ENCODE measurements at places on chromosomes 3 and 15.

DNA sequence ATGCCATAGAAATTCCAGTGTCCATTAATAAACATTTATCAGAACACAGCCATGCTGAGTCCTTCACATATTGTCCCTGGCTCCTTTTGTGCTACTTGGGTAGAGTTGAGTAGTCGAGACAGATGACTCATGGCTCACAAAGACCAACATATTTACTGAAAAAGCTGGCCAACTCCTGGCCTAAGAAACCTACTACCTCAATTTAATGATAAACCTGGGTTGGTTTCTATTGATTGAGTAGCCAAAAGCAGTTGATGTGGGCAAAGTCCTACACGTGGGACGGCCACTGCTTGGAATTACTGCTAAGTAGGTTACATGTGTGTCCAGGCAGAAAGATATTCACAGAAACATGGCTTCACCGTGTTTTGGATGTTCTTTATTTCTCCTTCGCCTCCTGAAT lies 402.2 kb downstream of the NR2F2 start:
- ATAC-seq, result no peak

- no peak for ATAC-seq
These were observed 27.8 kb upstream of the FLNB start for GRCh38 chr3:57980416-57980815.

GRCh38 chr3:122076491-122077292 lies 21.5 kb downstream of the CD86 start:
- ATAC-seq, result no peak

GRCh38 chr3:123287051-123287961 lies 85.6 kb downstream of the SEC22A start:
- ATAC-seq, result no peak

DNA sequence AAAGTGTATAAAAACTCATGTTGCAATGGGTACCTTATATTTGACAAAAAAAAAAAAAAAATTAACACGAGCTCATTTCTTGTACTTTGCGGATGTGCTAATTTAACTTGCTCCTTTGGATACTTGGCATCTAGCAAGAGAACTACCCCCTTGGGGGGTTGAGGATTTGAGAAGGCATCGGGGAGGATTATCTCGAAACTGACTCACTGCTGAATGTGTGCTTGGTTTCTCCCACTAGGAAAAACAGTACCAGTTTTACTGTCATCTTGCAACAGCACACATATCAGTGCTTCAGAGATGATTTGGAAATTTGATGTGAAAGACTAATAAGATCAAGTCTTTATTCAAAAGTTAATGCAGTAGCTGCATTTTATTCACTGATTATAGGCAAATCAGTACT lies 891 bp downstream of the EXOG start:
- no peak for ATAC-seq

GRCh38 chr3:182829761-182830405 lies 36.6 kb downstream of the ATP11B start:
- ATAC-seq, result no peak

- ATAC-seq, result no peak
These were observed 45.5 kb downstream of the ANP32A start for GRCh38 chr15:68775236-68775577.

DNA sequence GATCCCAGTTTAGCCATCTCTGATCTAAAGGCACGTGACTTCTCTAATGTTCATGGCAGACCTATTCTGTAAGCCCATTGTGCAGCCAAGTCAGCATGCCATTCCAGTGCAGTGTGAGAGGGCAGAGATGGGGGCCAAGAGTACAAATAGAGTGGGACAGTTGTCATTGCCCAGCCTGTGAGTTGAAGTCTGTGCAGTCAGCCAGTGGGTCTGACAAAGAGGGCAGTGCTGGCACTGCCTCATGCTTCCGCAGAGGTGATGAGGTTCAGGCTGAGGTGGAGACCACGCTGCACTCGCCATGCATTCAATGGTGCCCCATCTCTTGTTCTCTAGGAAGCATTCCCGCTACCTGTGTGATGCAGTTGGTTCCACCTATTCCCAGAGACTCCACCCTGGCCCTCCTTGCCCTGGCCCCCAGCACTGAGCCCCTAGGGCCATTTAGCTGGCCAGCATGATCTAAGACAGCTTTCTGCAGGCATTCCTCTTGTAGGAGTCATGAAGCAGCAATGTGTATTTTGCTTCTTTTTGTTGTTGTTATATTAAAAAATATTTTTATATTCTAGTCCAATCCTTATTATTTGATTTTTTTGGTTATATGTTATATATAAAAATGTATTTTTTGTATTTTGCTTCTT lies 3.7 kb downstream of the MRAS start:
- no peak for ATAC-seq

DNA sequence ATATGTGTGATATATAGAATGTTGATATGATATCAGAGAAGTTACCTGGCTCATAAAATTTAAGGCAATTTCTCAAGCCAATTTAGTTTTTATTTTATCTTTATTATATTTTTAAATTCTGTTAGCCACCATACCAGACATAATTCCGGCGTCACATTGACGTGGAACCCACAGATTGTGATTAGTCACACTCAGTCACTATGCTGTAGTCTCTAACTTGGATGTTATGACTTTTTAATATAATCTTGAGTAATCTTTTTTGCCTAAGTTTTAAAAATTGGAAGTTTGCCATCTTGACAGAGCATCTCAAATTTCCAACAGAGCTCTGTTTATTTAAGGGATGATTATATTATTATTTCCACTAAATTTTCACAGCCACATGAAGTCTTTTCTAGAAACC lies 9.7 kb upstream of the DCLK3 start:
- no peak for ATAC-seq

DNA sequence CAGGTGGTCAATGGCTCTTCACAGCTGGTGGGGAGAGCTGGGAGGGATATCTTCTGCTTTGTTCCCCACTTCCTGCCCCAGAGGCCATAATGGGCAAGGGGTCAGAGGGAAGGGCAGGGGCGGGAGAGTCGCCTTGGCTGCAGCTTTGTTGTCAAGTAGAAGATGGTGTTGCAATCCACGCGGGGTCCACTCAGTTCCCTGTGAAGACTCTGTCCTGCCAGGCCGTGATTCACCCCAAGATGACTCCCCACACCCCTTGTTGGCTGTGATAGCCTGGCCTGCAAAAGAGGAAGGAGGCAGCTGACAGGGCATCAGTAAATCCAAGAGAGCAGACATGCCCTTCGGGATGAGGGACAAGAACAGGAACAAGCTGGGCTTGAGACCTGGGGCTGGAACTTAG lies 6.9 kb downstream of the GALNT15 start:
- no peak for ATAC-seq

GRCh38 chr3:194184265-194184751 lies 48.4 kb downstream of the HES1 start:
- ATAC-seq, result no peak

DNA sequence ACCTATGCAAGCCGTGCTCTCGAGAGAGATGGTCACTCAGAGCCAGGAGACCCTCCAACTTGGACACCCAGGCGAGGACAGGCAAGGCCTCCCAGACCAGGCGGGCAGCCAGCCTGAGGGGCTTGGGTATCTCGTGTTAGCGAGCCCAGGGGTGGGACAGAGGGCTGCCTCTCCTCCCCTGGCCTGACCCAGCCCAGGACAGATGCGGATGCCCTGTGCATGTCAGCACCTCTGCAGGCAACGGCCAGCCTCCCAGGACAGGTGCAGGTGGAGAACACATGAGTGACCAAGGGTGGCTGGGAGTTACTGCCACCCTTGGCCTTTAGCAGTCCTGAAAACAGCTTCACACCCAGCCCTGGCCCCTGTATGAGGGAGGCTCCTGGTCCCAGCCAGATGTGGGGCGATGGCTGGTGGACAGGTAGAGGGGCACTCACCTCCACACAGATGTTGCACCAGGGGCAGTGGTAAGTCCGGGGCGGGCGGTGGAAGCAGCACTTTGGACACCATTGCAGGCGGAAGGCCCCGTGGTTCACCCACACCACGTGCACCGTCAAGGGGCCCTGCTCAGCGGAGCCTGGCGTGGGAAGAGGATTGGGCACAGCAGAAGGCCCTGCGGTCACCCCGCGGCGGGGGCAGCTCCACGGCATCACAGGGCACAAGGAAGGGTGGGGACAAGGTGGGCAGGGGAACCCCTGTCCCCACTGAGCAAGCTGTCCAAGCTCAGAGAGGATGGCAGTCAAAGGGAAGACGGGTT lies 2.1 kb downstream of the ZDHHC19 start:
- ATAC-seq, result no peak

GRCh38 chr3:100002599-100003350 lies 111.5 kb downstream of the FILIP1L start:
- peak; percentile 100 for ATAC-seq

- no peak for ATAC-seq
These were observed 10.2 kb upstream of the HERC1 start for GRCh38 chr15:63843901-63844317.

- ATAC-seq, result no peak
These were observed 18.7 kb upstream of the P2RY12 start for GRCh38 chr3:151403246-151403645.

DNA sequence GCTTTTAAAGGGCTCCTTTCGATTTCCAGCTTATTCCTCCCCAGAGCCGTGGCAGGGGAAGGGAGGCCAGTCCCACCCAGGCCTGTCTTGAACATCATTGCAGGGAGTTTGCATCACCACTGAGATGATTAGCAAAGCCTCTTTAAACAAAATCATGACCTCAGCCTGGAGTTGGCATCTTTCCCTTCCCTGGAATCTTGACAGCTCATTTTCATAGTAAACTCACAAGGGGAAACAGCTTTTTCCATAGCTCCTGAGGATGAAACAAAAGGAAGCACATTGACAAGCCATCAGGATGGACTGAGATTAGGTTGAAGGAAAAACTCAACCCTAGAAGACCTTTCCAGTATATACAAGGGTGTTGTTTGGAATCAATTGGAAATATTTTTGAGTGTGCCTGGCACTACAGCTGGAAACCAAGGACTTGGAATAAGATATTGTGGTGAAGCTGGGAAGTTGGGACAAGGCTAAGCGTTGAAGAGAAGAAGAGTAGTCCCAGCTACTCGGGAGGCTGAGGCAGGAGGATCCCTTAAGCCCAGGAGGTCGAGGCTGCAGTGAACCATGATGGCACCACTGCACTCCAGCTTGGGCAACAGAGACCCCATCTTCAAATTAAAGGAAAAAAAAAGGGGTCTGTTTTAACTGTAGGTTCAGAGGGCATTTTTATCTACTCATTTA lies 3.1 kb upstream of the LARP6 start:
- peak; percentile 66 for ATAC-seq

DNA sequence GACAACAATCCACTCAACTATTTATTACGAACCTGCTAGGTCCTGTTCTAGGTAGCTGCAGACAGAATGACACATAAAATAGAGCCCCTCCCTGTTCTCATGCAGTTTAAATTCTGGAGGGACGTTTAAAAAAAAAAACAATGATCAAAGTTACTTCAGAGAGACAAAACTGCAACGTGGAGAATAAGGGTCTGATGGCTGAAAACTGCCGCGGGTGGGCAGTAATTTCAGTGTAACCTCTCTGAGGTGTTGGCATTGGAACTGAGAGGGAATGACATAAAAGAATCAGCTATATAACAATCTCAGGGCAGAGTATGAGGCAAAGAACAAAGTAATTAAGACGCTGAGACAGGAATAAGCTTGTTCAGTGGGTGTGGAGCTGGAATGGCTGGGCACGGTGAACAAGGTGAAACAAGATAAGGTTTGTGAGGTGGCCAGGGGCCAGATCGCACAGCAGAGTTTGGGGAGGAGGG lies 19.5 kb downstream of the TBL1XR1 start:
- ATAC-seq, result no peak

DNA sequence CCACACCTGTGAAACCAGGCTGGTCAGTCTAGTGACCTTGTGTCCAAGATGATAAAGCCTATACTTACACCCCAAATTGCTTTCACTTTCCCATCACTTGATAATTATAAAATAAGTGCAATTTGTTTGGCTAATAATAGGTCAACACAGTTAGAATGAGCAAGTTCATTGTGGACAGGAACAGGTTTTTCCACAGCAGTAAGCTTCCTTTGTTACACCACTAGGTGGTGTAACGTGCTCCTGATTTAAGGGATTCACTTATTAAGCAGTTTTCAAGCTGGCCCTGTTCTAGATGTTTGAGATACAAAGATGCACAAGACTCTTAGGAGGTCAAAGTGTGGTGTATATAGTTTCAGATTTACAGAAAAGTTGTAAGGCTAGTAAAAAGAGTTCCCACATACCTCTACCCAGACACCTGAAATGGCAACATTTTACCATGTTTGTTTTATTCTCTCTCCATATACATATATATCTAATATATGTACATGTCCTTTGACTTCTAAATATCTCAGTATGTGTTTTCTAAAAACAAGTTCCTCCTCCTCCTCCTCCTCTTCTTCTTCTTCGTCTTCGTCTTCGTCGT lies 6.8 kb upstream of the MFSD1 start:
- ATAC-seq, result no peak

GRCh38 chr3:23183731-23184130 lies 19.4 kb upstream of the UBE2E2 start:
- peak; percentile 62 for ATAC-seq

GRCh38 chr3:171700157-171700556 lies 110.1 kb downstream of the PLD1 start:
- ATAC-seq, result no peak

- no peak for ATAC-seq
These were observed 100.1 kb upstream of the PLSCR5 start for GRCh38 chr3:146705225-146705624.

- peak; percentile 69 for ATAC-seq
These were observed 611 bp downstream of the PIAS1 start for GRCh38 chr15:68054628-68055223.

DNA sequence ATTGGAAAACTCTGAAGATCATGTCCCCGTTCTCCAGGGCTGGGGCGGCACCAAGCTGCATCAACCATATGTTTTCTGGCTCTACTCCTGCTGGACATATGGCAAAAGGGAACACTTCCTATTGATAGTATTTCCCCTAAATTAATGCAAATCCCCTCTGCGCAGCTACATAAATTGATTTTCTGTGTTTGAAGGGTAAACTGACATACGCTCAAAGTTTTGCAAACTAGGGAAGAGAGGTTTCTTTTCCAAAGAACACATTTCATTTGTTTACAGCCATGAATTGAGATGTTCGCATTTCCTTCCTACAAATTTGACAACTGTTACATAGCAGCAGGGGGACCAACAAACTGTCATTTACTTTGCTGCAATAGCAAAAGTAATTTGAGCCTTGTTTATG lies 35.9 kb downstream of the CTXND1 start:
- ATAC-seq, result no peak

GRCh38 chr3:61855211-61855610 lies 293.8 kb downstream of the PTPRG start:
- ATAC-seq, result no peak

- no peak for ATAC-seq
These were observed 126.7 kb downstream of the ARNT2 start for GRCh38 chr15:80530737-80531365.

GRCh38 chr15:58432401-58432800 lies 610 bp downstream of the LIPC start:
- ATAC-seq, result no peak
